ENCODE measurements at places on chromosomes 6 and 20. TPM values are rescaled to one million over a fixed set of nuclear protein-coding genes. Genes with fewer than 3 reads are reported as not detected.

GRCh38 chr20:19756761-19757486 lies 1.1 kb upstream of the RIN2 start:
- no peaks in the 10 kb centered on the region for H3K27me3 ChIP-seq
- peaks cover 34% of the 10 kb centered on the region for H3K4me1 ChIP-seq
- DNase-seq: no peak
- H3K4me3 ChIP-seq: peak overlapping the region; percentile 90
- no peaks in the 10 kb centered on the region for H3K36me3 ChIP-seq

IMPG1 gene
- total RNA-seq: not detected

CTCFL gene
- total RNA-seq: not detected

WFDC12 gene
- not detected for total RNA-seq

HLA-DRB5 gene
- total RNA-seq: not detected
